NCI-H774 (cell line): ENCODE measurements at places on chromosomes 16 and 17.
A peak's percentile ranks its signal among the peaks of the same experiment; 100 is the strongest.

- DNase-seq = no peak
These were observed 57.7 kb upstream of the NLK start for GRCh38 chr17:27984816-27985215.

DNA sequence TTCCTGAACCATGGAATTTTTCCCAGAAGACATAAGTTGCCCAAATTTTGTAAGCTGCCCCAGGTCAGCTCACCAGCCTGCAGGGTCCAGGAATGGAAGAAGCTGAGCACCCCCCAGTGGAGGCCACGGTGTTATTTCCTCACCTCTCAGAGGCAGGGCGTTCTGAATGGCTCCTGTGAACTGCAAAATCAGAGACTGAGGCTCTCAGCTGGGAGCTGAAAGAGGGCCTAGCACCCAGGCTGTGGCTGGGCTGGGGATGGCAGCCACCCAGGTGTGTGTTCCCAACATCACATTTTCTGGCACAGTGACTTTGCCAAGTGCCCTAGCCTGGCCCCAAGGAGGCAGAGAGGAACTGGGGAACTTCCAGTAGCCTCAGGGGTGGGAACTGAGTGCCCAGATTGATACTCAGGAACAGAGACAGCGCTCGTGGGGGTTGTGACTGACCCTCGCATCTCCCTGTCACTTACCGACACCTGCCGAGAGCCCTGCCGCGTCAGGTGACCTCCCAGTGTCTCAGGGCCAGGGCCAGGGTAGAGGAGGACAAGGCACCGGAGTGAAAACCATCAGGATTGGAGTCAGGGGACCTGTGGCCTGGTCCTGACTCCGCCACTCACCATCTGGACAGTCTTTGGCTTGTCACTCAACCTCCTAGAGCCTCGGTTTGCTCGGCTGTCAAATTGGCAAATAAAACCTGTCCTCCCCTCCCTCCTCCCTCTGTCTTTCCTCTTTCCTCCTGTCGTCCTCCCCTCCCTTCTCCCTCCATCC is 11.3 kb downstream of the CACNG4 start:
- no peak for DNase-seq

- no peak for DNase-seq
These were observed 62.0 kb downstream of the FOXL1 start for GRCh38 chr16:86640265-86640843.

GRCh38 chr17:68941761-68942160 is 13.4 kb downstream of the ABCA8 start:
- DNase-seq = no peak

DNA sequence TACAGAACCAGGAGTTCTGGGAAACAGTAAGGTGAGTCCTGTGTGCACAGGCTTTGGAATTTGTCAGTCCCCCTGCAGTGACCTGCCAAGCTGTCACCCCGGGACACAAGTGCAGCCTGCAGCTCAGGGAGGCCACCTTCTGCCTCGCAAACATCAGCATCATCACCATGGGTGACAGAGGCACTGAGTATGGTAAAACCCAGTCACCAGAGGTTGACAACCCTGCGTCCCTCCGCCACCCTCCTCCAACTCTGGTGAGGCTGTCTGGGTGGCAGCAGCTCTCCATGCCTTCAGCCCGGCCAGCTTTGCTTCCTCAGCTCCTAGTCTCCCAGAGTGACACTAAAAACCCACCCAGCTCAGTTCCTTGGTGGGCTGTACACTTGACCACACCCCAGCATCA is 221.0 kb downstream of the CPPED1 start:
- no peak for DNase-seq

DNA sequence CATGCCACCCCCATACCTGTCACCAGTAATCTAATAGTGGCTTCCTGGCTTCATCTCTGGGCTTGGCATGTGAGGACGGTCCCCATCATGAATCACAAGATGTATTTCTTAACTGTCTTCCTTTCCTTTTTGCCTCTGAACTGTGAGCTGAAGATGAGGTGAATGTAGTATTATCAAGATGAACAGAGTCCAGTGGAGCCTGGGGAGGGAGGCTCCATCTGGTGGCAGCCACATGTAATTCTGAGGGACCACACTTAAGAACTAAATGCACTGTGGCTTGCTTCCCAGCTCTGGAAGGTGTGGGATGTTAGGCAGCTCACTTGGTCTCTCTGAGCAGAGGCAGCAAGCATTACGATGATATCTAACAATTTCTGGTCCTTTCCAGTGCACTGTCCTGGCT is 354.9 kb upstream of the ASIC2 start:
- DNase-seq = no peak

GRCh38 chr17:30922235-30923030 is 688 bp downstream of the ADAP2 start:
- no peak for DNase-seq

DNA sequence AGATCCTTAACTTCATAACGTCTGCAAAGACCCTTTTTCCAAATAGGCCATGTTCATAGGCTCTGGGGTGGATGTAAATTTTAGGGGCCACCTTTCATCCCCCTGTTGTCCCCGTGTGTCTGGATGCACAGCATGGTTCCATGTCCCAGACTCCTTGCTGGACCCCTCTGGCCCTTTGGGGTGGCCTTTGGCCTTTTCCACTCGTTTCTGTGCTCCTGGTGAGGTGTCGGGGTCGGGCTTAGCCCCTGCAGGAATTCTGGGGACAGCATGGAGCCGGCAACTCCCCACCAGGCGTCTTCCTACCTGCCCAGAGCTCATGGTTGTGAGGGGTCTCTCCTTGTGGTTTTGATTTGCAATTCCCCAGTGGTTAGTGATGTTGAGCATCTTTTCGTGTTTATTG is 183.5 kb downstream of the SEC14L1 start:
- no peak for DNase-seq

- no peak for DNase-seq
These were observed 37.9 kb downstream of the CMIP start for GRCh38 chr16:81482329-81483063.

DNA sequence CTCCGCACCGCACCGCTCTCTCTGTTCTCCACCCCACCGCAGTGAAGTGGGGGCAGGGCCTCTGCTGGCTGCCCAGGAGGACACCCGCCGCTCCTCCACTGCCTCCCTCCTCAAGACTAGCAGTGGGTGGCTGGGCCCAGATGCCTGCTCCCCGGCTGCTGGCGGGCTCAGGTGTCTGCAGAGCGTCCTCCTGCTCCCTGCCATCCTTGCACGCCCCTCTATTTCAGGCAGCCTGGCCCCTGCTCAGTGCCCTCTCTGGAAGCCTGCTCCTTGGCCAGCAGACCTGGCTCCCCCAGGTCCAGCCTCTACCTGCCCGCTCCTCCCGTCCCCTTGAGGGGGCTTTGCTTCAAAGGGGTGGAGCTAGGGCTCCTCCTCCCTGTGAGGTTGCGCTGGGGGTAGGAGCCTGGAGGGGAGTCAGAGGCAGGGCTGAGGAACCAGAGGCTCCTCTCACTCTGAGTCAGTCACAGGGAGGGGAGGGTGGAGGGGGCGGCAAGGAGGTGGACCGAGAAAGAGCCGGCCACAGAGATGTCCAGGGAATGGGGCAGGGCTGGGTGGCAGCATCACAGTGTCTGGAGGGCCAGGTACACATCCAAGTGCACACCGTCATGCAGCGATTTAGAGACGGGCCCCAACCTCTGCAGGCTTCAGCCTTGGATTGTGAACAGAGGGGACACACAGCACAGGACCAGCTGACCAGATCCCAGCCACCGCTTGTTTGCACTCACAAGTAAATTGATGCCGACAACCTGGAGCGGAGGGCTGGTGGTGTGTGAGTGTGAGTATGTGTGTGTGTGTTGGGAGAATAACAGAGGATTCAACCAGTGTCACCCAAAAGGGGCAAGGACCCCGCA is 9.8 kb upstream of the TMEM92 start:
- DNase-seq = no peak

GRCh38 chr16:74271872-74272271 is 24.7 kb upstream of the PSMD7 start:
- no peak for DNase-seq

GRCh38 chr16:75323933-75324332 is 72.5 kb upstream of the BCAR1 start:
- no peak for DNase-seq

GRCh38 chr16:24255456-24256371 is at the start of gene CACNG3:
CACNG3 (plus strand) TSS chr16:24256335; CDS start chr16:24256755, 420 bp downstream.
- DNase-seq = no peak

DNA sequence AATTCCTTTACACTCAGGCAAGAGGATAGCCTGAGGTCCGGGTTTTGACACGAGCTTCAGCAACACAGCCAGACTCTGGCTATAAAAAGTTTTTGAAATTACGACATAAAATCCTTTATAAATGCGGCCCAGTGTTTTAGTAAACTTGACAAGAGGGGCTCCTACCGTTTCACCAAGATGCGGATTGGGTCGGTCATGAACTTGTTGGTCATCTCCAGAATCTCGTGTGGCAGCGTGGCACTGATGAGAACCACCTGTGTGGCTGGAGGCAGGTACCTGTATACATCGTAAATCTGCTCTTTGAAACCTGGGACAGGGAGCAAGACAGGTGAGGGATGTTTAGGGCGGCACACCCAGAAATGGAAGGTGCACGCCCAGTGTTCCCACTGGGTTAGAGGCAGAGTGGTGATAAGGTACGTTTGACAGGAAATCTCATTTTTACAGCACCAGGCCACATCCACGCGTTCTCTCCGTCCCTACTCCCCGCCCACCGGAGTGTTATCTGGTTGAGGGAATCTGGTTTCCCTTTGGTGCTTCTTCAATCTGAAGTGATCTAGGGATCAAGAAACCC is 8.0 kb downstream of the EIF4A3 start:
- DNase-seq = no peak

- no peak for DNase-seq
These were observed 32.4 kb upstream of the MMD start for GRCh38 chr17:55453839-55454557.

DNA sequence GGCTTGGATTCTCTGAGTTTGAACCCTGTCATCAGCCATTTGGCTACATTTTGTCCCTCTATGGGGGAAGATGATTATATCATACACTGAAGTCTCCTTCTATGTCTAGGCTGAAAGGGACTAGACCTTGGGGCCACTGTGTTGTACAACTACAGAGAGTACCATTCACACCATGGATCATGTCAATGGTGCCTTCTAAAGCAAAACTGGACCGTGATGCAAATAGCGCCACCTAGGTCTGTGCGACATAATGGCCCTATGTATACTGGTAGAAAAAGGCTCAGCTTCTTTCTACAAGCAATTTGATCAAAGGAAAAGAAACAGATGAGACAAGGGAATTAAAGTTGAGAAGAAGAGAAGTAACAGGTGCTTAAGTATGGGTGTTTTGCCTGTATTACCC is 100.7 kb downstream of the LYRM1 start:
- DNase-seq = peak; percentile 1

DNA sequence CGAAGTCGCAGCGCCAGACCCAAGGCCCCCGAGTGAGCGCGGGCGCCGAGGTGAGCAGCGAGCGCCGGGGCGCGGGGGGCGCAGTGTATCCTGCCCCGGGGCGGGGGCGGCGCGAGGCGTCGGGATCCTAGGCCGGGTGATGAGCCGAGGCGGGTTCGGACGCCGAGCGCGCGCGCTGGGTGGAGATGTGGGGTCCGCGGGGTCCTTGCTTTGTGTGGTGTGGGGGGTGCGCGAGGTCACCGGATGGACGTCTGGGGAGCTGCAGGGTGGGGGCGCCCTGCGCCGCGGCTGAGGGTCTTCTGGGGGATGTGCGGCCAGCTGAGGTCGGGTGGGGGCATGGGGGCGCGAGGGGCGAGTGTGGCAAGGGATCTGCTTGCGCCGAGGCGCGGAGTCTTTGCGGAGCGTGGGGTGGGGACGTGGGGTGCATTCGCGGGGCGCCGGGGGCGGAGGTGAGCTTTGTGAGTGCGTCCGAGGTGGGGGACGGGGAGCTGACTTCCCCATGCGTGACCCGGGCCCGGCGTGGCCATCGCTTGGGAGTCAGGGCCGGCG is 560 bp downstream of the RAI1 start:
- no peak for DNase-seq

DNA sequence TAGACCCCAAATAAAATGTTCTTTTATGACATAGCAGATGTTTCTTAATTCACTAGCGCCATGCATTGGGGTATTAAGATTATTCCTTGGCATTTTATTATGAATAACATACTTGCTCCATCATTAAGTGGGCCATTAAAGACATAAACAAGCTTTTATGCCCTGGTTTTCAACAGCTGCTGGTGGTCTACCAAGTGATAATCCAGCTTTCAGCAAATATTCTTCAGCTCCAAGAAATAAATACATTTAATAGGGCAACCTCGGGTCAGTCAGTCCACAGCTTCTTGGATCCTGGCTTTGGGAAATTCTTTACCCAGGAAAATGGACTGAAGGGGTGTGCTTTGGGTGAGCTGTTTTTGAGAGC is 217.3 kb upstream of the IRX3 start:
- no peak for DNase-seq

- DNase-seq = no peak
These were observed 55.6 kb upstream of the MAP3K14 start for GRCh38 chr17:45372325-45372869.

GRCh38 chr17:2797637-2798036 is 1.4 kb downstream of the RAP1GAP2 start:
- DNase-seq = no peak

DNA sequence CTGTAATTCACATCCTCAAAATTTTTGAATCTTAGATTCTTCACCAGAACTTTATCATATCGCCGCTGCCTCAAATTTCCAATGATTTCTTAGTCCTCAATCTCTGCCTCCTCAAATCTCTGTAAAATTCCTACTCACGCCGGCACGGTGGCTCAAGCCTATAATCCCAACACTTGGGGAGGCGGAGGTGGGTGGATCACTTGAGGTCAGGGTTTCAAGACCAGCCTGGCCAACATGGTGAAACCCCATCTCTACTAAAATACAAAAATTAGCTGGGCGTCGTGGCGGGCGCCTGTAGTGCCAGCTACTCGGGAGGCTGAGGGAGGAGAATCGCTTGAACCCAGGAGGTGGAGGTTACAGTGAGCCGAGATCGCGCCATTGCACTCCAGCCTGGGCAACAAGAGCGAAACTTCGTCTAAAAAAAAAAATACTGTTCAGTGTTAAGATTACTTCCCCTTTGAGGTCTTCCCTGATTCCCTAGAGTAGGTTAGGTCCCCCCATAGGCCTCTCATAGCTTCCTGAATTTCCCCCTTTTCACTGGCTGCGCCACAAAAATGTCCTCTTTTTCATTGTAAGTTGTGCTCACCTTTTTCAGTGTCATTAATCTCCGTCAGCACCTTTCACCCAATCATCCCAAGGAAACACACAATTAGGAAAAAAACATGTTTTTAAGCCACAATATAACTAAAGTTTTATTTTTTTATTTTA is 919 bp upstream of the CBX1 start:
- no peak for DNase-seq

DNA sequence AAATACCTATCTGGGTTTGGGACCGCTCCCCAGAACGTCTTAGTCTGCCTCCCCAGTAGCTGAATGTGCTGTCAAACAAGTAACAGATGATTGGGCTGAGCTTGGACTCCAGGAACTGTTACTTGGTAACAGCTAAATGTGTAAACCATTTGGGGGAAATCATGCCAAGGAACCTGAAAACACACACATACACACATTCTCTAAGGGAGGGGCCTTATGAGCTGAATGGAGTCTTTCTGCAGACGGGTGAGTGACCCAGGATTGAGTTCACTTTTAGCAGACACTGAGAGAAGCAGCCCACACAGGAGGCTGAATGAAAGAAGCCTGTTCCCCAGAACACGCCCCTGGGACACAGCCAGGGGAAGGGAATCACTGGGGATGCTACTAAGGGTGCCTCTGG is 1.6 kb downstream of the ACLY start:
- DNase-seq = no peak

GRCh38 chr17:81309140-81309858 is 14.2 kb upstream of the SLC38A10 start:
- peak; percentile 54 for DNase-seq

- DNase-seq = peak; percentile 22
These were observed 51.7 kb downstream of the CMC2 start for GRCh38 chr16:80954985-80955384.

GRCh38 chr16:82082543-82083244 is 47.6 kb downstream of the HSD17B2 start:
- no peak for DNase-seq
